ENCODE measurements at places on chromosomes 13 and 19. TPM values are rescaled to one million over a fixed set of nuclear protein-coding genes. Genes with fewer than 3 reads are reported as not detected.

The SLAIN1 gene
- 9.8 TPM for polyA plus RNA-seq

The IZUMO2 gene
- not detected for polyA plus RNA-seq

The CEACAM21 gene
- polyA plus RNA-seq: 3.0 TPM

The CCL25 gene
- polyA plus RNA-seq: not detected

The ZNF780A gene
- 5.4 TPM for polyA plus RNA-seq

The ZNF772 gene
- polyA plus RNA-seq: 6.8 TPM

The SIAH3 gene
- polyA plus RNA-seq: 0.01 TPM

The TUBGCP3 gene
- 20.4 TPM for polyA plus RNA-seq

The FOXA3 gene
- not detected for polyA plus RNA-seq

The ZNF610 gene
- polyA plus RNA-seq: 11.7 TPM

The CYP2A7 gene
- polyA plus RNA-seq: 0.67 TPM

The ZNF793 gene
- polyA plus RNA-seq: 5.0 TPM

The ODAD3 gene
- polyA plus RNA-seq: 1.1 TPM

The UBE2L5 gene
- polyA plus RNA-seq: 0.48 TPM

The TMIGD2 gene
- polyA plus RNA-seq: not detected

The SIGLEC12 gene
- 0.73 TPM for polyA plus RNA-seq

The PRR19 gene
- polyA plus RNA-seq: not detected

The FTL gene
- 2,697 TPM for polyA plus RNA-seq

The B3GNT3 gene
- 0.25 TPM for polyA plus RNA-seq

The RYR1 gene
- 1.6 TPM for polyA plus RNA-seq

The ZNF724 gene
- 0.58 TPM for polyA plus RNA-seq

The KLK14 gene
- not detected for polyA plus RNA-seq

The LINGO3 gene
- polyA plus RNA-seq: not detected

The LGI4 gene
- polyA plus RNA-seq: 13.3 TPM

The SKA3 gene
- 1.6 TPM for polyA plus RNA-seq

The SHFL gene
- 42.1 TPM for polyA plus RNA-seq

The TNFRSF19 gene
- 3.7 TPM for polyA plus RNA-seq

The GPI gene
- 123 TPM for polyA plus RNA-seq

The SLC6A16 gene
- 5.3 TPM for polyA plus RNA-seq

The HCST gene
- polyA plus RNA-seq: 8.5 TPM

The PLPPR2 gene
- polyA plus RNA-seq: 11.6 TPM

The JSRP1 gene
- polyA plus RNA-seq: not detected

The PSG7 gene
- polyA plus RNA-seq: 0.13 TPM

The PLIN4 gene
- polyA plus RNA-seq: 1.6 TPM

The FPR1 gene
- polyA plus RNA-seq: 11.0 TPM

The SYNGR4 gene
- not detected for polyA plus RNA-seq

The SH2D3A gene
- not detected for polyA plus RNA-seq

The SHC2 gene
- 15.4 TPM for polyA plus RNA-seq

The URAD gene
- not detected for polyA plus RNA-seq

The LILRA6 gene
- 1.7 TPM for polyA plus RNA-seq

The RAD23A gene
- 75.8 TPM for polyA plus RNA-seq

The AMER2 gene
- polyA plus RNA-seq: 0.03 TPM

The ZNF480 gene
- polyA plus RNA-seq: 8.3 TPM

The MAP4K1 gene
- polyA plus RNA-seq: 1.0 TPM

The ZNF540 gene
- 5.8 TPM for polyA plus RNA-seq

The ZNF561 gene
- polyA plus RNA-seq: 27.1 TPM

The CGB8 gene
- not detected for polyA plus RNA-seq

The IQCN gene
- 2.5 TPM for polyA plus RNA-seq

The IGFL2 gene
- polyA plus RNA-seq: not detected

The EPS8L1 gene
- polyA plus RNA-seq: 0.87 TPM

The KIR3DL1 gene
- not detected for polyA plus RNA-seq

The SIGLEC8 gene
- polyA plus RNA-seq: 1.6 TPM

The ZNF557 gene
- 2.9 TPM for polyA plus RNA-seq

The MICOS13 gene
- 5.2 TPM for polyA plus RNA-seq

The SLC10A2 gene
- polyA plus RNA-seq: not detected

The ZNF564 gene
- polyA plus RNA-seq: 7.2 TPM

The CGB5 gene
- polyA plus RNA-seq: not detected

The CD37 gene
- polyA plus RNA-seq: 3.5 TPM

The BAX gene
- 48.1 TPM for polyA plus RNA-seq

The ZNF878 gene
- polyA plus RNA-seq: not detected

Data from ovary (tissue), 10 donors.